Stimulated activated CD8-positive, alpha-beta memory T cell treated with anti-CD3 and anti-CD28 coated beads, Interleukin-2, amount 100 ng/mL, for 1 hour (primary cell): ENCODE measurements at places on chromosomes 1 and 21.

DNA sequence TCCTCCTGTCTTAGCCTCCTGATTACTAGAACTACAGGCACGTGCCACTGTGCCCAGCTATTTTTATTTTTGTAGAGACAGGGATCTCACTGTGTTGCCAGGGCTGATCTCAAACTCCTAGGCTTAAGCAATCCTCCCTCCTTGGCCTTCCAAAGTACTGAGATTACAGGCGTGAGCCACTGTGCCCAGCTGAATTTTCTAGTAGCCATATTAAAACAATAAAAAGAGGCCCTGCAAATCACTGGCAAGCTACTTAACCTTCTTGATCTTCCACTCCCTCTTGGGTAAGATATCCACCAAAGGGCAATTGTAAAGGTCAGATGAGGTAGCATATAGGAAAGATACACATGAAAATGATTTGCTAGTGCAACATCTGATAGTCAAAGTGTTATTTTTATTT, 65.6 kb upstream of the SRSF10 start:
- DNase-seq = no peak

DNA sequence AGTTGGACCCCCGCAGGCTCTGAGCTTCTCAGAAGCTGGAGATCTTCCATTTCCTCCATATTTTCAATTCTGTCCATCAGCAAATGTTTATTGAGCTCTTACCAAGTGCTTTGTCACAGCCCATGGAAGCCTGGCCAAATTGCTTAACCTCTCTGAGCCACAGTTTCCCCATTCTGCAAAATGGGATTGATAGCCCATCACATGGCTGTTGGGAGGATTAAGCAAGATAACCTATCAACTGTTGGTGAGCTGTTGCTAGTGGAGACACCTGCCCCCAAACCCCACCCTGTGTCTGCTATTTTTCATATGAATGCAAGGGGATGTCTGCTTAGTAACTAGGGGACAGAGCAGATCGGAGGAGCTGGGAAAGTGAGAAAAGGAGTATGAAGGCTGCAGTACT, 38.3 kb downstream of the CD34 start:
- no peak for DNase-seq

- no peak for DNase-seq
Measured at GRCh38 chr1:15106608-15107007, 46.9 kb upstream of the TMEM51 start.

DNA sequence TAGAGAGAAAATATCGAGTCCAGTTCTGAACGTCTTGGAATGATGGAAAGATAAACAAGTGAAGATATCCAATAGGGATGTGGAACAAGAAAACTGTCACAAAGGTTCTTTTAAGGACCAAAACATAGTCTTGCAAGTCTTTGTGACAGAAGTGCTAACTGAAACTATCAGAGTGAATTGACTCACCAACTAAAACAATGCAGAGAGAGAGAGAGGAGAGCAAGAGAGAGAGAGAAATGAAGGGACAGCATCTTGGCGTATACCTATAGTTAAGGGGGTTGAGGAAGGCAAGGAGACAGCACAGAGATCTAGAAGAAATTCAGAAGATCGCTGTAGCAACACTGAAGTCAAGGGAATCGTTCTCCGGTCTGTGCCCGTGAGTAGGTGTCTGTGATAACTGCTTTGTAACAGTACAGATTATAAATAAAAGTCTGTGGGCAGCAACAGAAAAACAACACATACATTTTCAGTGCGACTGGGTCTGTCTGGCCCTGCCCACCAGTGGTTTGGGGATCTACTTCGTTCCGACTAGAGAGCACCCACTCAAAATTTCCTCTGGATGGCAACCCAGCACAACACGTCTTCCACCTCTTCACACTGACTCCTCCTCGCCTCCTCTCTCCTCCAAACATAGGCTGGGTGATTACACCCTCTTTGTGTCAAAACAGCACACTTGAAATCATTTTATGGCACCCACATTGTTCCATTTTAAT, 4.8 kb upstream of the COA6 start:
- DNase-seq = no peak

- no peak for DNase-seq
Measured at GRCh38 chr21:18524097-18524880, 120.7 kb upstream of the TMPRSS15 start.

DNA sequence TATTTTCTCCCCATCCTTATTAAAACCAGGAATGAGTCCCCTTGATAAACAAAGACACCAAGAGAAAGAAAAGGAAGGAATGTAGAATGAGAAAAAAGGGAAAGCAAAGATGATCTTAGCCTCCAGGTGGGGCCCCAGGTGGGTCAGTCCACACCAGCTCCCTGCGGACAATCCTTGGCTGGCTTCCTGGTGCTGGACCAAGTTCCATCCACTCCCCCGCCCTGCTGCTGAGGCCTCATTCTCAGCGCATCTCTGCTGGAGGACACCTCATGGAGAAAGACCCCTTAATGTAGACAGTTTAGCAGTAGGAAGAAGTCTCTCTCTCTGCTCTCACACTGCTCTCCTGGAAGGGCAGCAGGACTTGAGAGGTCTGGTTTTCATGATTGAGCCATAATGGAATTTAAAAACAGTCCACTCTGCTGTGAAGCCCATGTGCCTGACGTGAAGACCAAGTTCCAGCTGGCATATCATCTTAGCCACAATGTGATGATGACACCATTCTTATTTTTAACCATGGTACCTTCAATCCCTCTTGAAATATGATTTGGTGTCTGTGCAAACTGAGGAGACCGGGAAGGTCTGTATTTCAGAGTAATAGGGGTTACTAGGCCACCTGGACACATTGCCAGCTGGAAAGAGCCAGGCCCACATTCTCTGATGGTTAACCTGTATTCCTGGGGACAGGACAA, 83.1 kb downstream of the WLS start:
- DNase-seq = no peak

DNA sequence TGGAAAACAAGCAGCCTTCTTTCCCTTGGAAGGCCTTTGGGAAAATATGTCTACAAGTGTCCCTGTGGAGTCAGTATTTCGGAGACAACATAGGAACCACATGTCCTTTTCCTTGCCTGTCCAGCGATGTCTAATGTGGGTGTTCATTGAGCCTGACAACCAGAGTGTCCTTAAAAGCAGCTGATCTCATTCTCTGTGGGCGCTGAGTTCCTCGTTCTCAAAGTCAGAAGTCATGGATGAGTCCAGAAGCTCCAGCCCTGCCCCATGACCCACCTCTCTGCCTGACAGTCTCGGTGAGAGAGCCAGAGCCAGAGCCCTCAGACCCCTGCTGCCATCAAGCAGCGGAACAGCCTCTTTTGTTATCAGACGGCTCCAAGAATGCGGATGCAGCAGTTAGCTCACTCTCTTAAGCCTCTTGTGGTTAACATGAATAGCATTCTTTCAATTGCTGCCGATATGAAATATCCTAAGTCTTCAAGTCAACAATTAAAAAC, 329.2 kb downstream of the TGFB2 start:
- no peak for DNase-seq

- no peak for DNase-seq
Measured at GRCh38 chr1:52474807-52475206, 70.4 kb downstream of the PRPF38A start.

DNA sequence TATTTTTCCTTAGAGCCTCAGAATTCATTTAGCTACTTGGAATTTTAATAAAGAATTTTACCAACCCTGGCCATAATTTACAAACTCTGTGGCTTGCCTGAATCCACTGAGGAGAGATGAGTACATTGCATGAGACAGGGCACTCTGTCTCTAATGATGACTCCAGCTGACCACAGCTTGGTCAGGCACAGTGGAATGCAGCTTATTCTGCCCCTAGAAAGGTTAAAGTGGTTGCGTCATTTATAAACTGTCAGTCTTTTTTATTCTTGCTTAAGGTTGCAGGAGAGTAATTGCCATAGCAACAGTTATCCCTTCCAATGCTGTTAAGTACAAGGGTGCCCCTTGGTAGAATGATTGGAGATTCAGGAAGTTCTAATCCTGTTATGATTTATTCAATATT, 28.3 kb downstream of the PDE4B start:
- DNase-seq = no peak

DNA sequence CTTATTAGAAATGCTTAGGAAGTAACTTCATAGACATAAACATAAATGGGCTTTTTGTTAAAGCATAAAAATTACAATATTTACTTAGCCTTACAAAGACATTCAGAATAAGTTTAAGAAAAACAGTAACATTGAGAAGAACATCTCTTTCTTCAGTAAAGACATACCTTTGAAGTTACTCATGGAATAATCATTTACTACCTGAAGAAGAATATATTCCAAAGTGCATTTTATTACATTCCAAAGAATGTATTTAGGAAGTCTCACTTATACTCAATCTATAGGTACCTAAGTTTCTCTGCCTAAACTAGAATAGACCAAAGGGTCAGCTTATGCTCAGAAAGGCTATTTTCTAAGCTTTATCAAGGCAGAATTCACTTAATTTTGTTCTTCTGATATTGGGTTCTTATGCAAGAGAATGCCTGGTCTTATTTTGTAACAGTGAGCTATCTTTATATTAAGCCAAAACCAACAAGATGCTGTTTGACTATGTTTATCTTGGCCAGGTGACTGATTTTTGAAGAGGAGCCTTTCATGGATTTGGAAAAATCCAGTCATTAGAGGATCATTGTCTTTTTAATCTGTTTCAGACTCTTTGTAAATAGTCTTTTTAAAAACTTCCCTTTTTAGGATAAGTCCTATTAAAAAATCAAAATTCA, 110.1 kb downstream of the OLFML2B start:
- no peak for DNase-seq

GRCh38 chr1:165855010-165855838, 27.8 kb downstream of the UCK2 start:
- DNase-seq = no peak

DNA sequence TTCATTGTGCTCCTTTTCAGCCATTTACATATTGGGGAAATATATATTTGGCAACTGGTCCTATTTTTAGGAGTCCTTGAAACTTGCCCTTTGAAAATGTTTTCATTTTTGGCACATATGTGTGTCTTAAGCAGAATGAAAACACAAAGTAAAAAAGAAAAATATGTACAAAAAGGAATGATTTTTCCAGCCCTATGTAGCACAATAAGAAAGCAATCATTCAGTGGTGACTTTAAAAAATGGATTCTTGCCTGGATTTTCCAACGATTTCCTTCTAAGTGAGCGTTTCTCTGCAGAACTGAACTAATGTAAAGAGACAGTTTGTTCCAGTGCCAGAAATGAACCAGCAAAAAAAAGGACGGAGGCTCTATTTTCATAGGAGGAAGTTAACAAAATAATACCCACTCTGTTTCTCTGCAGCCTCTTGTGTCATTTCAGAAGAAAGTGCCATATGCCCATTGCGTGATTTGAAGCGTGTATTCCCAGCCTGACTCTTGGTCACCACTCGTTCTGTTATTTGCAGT, 340.1 kb downstream of the SETD4 start:
- DNase-seq = no peak

GRCh38 chr1:46008585-46008984, 123.8 kb downstream of the PIK3R3 start:
- DNase-seq = no peak

DNA sequence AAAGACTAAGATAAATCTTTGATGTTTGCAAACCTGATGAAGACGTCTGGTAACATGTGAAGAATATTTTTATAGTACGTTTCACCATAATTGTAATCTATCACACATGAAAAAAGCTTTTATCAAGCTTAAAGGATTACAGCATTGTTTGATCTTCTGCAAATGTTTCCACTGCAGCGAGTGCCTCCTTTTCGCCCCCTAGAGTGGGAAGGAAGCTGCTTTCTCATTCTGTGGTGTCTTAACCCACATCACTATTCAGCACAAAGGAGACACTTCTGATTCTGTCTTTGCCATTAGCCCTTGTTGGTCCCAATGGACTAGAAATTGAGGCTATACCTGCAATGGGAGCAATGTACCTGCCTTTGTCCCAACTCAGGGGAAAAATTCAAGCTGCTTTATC, 46.0 kb upstream of the IL12RB2 start:
- no peak for DNase-seq

- no peak for DNase-seq
Measured at GRCh38 chr1:232476538-232476950, 153.4 kb downstream of the SIPA1L2 start.

GRCh38 chr1:52636721-52637695, 4.0 kb downstream of the SHISAL2A start:
- peak; percentile 57 for DNase-seq
